ENCODE measurements at places on chromosomes 1 and 21.

DNA sequence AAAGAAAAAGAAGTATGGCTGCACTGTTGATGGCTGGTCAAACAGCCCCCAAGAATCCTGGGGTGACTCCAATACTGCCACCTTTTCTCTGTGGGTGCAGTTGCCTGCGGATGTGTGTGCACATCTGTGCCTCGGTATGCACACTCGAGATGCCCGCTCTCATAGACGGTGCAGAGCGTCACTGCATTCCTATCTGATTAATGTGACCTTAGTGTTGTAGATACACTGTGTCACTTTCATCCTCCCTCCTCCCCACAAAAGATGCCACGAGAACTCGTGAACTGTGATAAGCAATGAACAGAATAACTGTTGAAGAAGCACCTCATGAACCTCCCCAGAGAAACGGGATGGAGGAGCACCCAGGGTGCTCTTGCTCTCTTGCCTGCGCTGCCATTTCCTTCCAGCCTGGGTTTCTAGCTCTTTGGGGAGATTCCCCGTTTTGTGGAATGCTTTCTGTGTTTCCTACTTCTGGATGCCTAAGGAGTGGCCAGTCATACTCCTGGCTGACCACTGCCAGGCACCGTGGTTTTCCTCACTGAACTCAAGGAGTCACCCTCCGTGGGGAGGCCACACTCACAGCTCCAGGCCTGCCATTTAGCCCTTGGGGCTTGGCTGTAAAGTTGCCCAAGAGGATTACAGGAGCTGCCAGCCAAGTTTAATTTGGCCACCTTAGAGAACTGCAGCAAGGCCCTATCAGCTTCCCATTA is 32.0 kb downstream of the NTPCR start:
- no peak for DNase-seq

GRCh38 chr1:27594564-27595510 is 9.1 kb downstream of the AHDC1 start:
- no peak for DNase-seq

GRCh38 chr1:109156916-109157385 is 43.0 kb downstream of the ELAPOR1 start:
- no peak for DNase-seq

DNA sequence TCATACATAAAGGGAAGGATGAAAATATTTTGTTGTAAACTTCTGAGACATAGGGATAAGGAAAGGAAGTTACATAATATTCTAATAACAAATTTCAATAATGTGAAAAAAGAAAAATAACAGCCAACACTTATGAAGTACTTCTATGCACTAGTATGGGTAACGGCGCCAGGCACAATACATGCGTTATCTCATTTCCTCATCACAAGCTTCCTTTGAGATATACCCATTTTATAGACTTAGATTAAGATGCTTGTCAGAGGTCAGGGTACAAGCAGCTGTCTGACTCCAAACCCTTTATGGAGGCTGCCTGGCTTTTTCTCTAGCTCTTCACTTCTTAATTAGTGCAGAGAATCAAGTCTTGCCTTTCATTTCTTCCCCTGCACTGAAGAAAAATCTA is 41.3 kb downstream of the TCP10L start:
- no peak for DNase-seq

DNA sequence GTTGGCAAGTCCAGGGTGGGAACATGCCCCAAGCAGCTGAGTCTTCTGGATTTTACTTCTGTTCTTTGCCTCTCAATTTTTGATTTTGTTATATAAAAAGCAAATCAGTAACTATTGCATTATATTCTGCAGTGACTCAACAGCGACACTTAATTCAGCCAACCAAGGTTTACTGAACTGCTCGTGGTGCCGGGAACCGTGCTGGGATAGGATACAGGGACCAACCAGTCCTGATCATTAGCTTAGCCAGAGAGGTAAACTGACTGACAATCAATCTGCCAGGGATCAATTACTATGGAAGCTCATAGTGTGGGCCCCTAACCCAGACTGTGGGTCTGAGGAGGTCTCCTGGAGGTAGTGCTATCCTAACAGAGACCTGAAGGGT is 68.4 kb upstream of the ZNF281 start:
- DNase-seq = no peak

DNA sequence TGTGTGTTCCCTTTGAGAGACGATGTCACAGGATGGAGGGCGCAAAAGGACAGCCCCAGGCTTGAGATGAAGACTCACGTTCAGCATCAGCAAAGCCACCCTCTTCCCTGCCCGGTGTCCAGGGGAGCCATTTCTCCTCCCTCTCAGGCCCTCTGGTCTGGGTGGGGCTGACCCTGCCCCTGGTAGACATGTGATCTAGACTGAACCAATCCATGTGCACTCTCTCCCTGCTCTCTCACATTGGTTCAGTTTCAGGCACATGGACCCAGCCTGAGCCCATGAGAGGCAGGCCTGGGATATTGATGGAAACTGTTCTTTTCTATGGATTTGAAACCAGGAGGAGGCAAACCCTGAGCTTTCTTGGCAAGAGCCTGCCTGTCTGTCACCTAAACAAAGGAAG is 115.6 kb upstream of the IGSF21 start:
- no peak for DNase-seq

- peak; percentile 67 for DNase-seq
These were observed 539 bp downstream of the CGN start for GRCh38 chr1:151511636-151512215.

GRCh38 chr1:35886577-35887431 is 3.8 kb downstream of the AGO1 start:
- DNase-seq = peak; percentile 16

GRCh38 chr21:35071347-35071746 is 22.2 kb upstream of the RUNX1 start:
- DNase-seq = no peak

Data from NCI-H524 (cell line).